ENCODE measurements at places on chromosomes 1 and 21.
A peak's percentile ranks its signal among the peaks of the same experiment; 100 is the strongest.

DNA sequence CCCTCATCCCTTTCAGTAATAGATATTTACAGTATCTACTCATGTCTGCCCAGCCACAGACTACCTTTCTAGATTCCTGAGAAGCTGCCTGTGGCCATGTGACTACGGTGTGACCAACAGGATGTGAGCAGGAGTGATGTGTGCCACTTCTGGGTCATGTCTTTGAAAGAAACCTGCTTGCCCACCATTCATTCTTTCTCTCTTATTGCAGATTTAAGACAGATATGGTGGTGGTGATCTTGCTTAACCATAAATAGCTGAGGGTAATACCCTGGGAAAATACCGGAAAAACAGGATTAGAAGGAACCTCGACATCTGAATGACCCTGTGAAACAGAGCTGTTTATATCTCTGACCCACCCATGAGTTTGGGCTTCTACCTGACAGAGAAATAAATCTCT is 41.6 kb upstream of the GUCA2A start:
- DNase-seq = no peak

DNA sequence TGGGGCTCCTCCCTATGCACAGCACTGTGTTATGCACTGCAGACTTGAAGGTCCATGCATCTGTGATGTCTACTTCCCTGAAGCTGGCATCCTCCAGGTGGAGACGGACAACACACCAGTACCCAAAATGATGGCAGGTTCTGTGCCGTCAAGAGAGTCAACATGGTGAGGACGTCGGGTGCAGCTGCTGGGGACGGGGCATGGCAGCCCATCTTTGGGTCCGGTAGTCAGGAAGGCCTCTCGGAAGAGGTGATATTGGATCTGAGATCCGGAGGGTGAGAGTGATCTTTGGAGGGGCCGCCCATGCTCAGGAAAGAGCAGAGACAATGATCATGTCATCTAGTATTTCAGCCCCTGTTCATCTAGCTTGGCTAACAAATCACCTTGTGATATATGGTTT is 104.1 kb downstream of the RIPK4 start:
- DNase-seq = no peak

- no peak for DNase-seq
These were observed 43.9 kb upstream of the CNN3 start for GRCh38 chr1:94970783-94971182.

GRCh38 chr1:44072204-44072603 is 40.9 kb upstream of the SLC6A9 start:
- peak; percentile 79 for DNase-seq

GRCh38 chr1:41404308-41404761 is 43.1 kb downstream of the FOXO6 start:
- no peak for DNase-seq

DNA sequence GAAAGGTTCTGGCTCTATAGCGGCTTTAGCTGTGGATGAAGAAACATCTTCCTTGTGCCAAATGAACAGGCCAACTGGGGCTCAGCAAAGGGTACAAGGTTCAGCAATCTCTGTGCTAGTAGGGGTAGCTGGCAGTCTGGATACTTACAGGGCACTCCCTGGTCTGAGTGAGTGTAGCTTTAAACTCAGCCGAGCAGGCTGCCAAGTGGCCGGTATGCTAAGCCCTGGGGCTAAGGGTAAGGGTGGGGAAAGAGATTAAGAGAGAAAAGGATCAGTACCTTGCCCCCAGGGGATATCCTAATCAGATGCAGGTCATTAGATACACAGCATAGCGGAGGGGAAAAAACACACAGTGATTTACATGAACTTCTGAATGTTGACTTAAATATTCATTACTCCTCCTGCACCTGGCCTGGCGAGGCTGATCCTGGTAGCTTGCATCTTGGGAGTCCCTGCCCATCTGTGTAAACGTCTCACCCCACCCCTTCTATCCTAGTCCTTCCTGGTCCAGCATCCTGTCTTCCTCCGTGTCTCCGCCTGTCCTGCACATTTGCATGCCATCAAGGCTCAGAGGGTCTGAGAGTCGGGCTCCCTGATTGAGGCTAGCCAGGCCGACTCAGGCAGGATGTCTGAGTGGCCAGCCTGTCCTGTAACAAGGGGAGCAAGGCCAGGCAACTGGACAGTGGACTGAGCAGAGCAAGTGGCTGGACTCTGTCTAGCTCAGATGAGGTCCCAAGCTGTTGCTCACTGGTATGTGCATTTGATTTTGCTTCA is 39.5 kb upstream of the CNTN2 start:
- no peak for DNase-seq

DNA sequence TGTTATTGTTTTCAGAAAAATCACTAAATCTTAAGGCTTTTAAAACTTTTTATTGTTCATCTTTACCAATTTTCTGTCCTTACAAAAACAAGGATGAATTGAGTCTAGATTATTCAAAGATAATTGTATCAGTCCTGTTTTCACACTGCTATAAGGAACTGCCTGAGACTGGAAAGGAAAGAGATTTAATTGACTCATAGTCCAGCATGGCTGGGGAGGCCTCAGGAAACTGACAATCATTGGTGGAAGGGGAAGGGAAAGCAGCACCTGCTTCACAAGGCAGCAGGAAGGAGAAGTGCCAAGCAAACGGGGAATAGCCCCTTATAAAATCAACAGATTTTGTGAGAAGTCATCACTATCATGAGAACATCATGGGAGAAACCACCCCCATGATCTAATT is 455.6 kb upstream of the ZP4 start:
- DNase-seq = no peak

DNA sequence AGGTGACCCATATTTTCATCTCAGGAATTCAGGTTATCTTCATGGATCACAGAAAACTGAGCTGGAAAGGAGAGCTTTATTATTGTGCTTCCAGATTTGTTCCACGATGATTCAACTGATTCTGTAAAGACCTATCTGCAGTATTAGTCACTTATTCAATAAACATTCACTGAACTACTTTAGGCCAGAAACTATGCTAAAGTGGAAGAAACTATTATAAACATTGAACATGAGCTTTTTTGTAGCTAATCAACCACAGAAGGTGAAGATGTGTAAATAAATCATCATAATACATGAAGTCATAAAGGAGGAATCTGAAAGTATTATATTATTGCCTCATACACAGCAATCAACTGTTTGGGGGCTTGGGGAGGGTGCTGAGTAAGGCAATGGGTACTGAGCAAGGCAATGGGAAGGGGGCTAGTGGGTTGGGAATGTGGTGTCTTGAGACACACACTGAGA is 30.6 kb upstream of the EXO1 start:
- peak; percentile 15 for DNase-seq

- DNase-seq = peak; percentile 41
These were observed 21.5 kb upstream of the LEFTY2 start for GRCh38 chr1:225962440-225962975.

GRCh38 chr1:59143811-59144210 is 153.1 kb upstream of the FGGY start:
- DNase-seq = no peak

DNA sequence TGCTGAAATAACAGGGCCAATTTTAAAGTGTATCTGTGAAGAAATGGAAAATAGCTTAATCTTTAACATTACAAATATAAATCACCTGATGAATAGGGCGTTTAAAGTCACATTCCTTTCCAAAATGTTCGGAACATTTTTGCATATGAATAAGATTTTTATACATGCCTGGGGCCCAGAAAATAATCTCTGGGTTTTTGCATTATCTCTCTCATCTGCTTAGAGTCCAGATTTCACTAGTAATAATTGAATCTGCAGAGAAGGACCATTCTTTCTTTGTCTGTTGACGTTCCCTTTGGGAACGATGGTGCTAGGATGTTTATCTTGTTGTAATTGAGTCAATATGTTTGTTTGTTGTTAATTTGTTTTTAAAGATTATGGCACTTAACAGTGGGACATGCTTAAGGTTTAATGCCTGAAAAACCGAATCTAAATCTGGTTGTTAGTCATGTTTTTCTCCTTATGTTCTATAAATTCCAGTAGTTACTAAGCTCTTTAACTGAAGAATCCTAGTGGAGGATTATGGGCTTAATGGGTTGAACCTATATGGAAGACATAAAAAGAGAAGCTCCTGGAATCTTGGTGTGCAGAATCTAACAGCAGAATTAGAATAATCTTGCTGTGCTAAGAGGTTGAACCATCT is 140.6 kb downstream of the VPS13D start:
- DNase-seq = no peak

- no peak for DNase-seq
These were observed 5.1 kb upstream of the OLFML2B start for GRCh38 chr1:162028726-162029125.

- DNase-seq = peak; percentile 81
These were observed 30.2 kb downstream of the TRAF5 start for GRCh38 chr1:211356723-211357407.

GRCh38 chr1:158793604-158794003 is 12.6 kb upstream of the OR6N2 start:
- no peak for DNase-seq

DNA sequence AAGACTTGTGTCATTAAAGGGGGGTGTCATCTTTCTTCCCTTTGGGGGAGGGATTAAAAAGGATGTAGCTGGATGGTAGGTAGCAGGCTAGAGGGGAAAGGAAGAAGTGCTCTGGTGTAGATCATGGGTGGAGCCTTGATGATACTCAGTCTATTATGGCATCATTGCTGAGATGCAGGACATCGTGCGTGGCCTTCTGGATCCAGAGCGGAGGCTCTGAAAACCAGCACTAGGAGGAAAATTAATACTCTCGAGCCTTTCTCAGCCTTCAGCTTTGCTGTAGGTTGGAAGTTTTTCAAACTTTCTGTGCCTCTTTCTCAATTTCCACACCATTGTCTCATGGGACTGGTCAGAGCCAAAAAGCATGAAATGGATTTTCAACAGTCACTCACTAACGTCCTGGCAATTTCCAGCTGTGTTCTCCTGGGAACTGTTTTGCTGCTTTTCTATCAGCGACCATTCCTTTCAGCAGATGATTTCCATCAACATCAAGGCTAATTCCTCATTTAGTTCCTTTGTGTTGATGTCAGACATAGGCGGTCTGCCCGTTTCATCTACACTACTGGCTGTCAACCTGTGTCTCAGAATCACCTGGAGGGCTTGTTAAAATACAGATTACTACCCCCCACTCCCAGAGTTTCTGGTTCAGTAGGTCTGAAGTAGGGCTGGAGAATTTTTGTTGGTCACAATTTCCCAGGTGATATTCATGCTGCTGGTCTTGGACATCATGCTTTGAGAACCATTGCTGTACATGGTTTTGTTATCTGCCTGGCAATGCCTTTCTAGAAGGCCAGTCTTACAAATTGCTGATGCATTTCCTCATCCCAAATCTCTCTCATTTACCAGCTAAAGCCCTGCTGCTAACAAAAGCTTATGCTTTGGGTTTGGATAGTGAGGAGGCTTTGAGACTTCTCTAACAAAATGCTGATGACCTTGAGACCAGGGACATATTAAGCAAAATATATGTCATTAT is 7.7 kb downstream of the CACNA1E start:
- DNase-seq = no peak

GRCh38 chr1:41917076-41917475 is 1.6 kb downstream of the HIVEP3 start:
- DNase-seq = no peak

GRCh38 chr1:50139339-50140181 is 30.8 kb downstream of the ELAVL4 start:
- DNase-seq = no peak

GRCh38 chr1:212285685-212286555 is 710 bp downstream of the PPP2R5A start:
- DNase-seq = peak; percentile 68

- no peak for DNase-seq
These were observed 55.5 kb downstream of the ACTL8 start for GRCh38 chr1:17810668-17811067.

- DNase-seq = no peak
These were observed 20.7 kb upstream of the RGS1 start for GRCh38 chr1:192554904-192555303.

DNA sequence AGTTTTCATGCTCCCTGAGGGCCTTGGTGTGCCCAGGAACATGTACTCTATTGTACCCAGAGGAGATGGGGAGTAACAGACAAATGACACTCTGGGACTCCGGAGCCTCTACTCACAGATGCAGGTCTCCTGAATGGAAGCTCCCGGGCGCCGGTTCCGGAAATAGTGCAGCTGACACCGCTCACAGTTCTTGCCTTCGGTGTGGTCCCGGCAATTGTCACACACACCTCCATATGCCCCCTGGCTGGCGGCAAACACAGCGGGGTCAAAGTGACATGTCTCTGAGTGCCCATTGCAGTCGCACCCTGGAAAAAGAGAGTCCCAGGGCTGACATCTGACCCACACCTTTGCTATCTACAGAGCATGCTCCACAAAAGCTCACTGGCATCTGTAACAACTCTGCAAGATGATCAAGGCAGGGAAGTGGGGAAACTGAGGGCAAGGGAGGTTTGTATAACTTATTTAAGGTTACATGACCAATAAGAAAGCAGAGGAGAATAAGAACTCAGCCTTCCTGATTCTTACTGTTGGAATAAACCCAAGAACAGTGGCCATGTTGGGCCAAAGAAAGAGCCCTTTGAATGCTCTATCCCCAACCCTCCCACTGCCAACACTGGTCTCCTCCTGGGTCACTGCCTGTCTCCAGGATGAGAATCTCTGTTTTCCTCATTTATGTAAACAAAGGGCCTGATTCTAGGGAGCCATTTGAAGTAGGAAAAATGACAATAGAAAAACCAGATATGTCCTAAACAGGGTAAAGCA is 22.4 kb downstream of the LAMB3 start:
- DNase-seq = no peak

- DNase-seq = peak; percentile 80
These were observed 5.1 kb upstream of the LAMTOR5 start for GRCh38 chr1:110412576-110412975.

GRCh38 chr1:45394342-45394741 is 54.1 kb upstream of the MUTYH start:
- DNase-seq = no peak

DNA sequence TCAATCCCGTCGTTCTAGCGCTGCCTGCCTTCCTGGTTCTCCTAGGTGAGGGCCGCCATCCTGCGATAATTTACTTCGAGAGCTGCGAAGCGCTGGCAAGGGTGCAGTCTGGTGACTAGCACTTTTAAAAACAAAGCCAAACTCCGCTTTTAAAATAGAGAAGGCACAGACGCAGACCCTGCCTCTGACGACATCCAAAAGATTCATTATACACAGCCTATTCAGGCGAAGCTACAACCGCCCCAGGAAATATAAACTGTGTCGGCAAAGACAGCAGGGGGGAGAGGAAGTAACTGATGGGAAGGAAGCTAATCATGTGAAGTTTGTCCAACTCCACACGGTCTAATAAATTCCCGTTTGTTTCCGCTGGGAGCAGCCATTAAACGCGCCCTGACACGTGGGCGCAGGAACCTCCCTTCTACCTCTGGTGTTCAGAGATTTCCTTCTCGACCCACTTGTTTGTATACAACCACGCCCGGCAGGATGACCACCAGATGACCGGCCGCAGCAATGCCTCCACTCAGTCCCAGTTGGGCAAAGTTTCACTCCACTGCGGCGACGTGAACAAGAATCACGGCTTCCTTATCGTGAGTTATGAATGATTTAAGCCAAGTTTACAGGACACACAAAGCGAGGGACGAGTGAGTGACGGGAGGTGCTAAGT is 1.3 kb downstream of the GNG12 start:
- peak; percentile 79 for DNase-seq

- DNase-seq = no peak
These were observed at the start of gene KMO for GRCh38 chr1:241532162-241532531. Gene KMO, plus strand, starts transcription at chr1:241532378. Its CDS starts 67 bp downstream, at chr1:241532445.

- no peak for DNase-seq
These were observed 66.7 kb upstream of the ANGPTL3 start for GRCh38 chr1:62530516-62531154.
